Aortic smooth muscle cell (primary cell): ENCODE measurements at places on chromosomes 11 and 22. TPM values are rescaled to one million over a fixed set of nuclear protein-coding genes. Genes with fewer than 3 reads are reported as not detected.

Gene BACE1-AS
- 2.0 and 2.9 TPM in 2 replicates for total RNA-seq

Gene TYR
- total RNA-seq, result not detected in 2 replicates

Gene ARHGAP8
- total RNA-seq, result not detected in 2 replicates

Gene PGA5
- 0.13 TPM in 1 of 2 replicates, not detected in the other for total RNA-seq

Gene TMEM191C
- 2.9 and 3.0 TPM in 2 replicates for total RNA-seq

Gene CXCR5
- total RNA-seq, result not detected in 2 replicates

Gene KRTAP5-2
- not detected in 2 replicates for total RNA-seq

Gene TSSK2
- total RNA-seq, result not detected in 2 replicates

Gene NXPE4
- total RNA-seq, result not detected in 2 replicates

Gene SAA4
- not detected in 2 replicates for total RNA-seq

Gene TTC17
- 65.1 and 68.1 TPM in 2 replicates for total RNA-seq

Gene NTM
- total RNA-seq, result 32.1 and 35.0 TPM in 2 replicates

Gene OR5T2
- not detected in 2 replicates for total RNA-seq

Gene STK33
- total RNA-seq, result 0.12 and 0.26 TPM in 2 replicates

Gene MIOX
- total RNA-seq, result not detected in 2 replicates

Gene CCDC89
- total RNA-seq, result 5.8 and 6.0 TPM in 2 replicates

Gene KCNJ11
- not detected in 2 replicates for total RNA-seq

Gene CARD18
- total RNA-seq, result not detected in 2 replicates

Gene PIH1D2
- total RNA-seq, result 1.3 and 2.4 TPM in 2 replicates
